ENCODE measurements at places on chromosomes 13 and 19.

GRCh38 chr19:40335101-40335500 lies 13.1 kb downstream of the C19orf47 start:
- DNase-seq = no peak

GRCh38 chr13:44160591-44161191 lies 212.9 kb upstream of the SERP2 start:
- DNase-seq = no peak

DNA sequence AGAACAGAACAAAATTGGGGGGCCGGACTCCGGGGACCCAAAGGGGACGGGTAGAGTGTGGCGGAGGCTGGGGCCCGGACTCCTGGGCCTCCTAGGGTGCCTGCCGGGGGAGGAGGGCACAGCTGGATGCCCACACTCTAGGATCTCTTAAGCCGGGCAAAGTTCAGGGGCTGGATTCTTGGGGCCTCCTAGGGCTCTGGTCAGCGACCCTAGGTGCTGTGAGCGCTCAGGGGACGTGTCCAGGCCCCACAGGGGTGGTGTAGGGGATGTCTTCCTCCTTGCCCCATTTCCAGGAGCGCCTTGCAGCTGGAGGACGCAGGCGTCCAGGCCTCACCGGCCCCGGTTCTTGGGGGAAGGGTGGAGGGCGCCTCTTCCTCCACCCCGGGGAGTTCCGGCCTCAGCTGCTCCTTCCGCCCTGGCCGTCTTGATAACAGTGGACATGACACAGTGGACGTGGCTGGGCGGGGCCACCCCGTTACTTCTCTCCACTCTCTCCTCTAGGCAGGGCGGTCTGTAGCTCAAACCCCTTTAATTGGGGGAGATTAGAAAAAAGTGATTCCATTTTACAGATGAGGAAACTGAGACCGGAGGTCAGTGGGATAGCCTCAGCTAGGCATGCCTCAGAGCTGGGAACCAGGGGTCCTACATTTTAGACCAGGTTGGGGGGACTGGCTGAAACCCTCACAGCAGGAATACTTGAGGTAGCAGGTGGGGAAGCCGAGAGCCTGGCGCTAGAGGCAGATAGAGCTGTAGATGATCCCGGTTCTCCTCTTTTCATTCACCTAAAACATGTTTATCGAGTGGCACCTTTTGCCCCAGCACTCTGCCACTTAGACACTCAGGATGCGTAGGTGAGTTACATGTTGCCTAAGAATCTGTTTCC lies 705 bp downstream of the STXBP2 start:
- no peak for DNase-seq

- no peak for DNase-seq
Observed at GRCh38 chr19:13788991-13789390, 6.3 kb upstream of the ZSWIM4 start.

DNA sequence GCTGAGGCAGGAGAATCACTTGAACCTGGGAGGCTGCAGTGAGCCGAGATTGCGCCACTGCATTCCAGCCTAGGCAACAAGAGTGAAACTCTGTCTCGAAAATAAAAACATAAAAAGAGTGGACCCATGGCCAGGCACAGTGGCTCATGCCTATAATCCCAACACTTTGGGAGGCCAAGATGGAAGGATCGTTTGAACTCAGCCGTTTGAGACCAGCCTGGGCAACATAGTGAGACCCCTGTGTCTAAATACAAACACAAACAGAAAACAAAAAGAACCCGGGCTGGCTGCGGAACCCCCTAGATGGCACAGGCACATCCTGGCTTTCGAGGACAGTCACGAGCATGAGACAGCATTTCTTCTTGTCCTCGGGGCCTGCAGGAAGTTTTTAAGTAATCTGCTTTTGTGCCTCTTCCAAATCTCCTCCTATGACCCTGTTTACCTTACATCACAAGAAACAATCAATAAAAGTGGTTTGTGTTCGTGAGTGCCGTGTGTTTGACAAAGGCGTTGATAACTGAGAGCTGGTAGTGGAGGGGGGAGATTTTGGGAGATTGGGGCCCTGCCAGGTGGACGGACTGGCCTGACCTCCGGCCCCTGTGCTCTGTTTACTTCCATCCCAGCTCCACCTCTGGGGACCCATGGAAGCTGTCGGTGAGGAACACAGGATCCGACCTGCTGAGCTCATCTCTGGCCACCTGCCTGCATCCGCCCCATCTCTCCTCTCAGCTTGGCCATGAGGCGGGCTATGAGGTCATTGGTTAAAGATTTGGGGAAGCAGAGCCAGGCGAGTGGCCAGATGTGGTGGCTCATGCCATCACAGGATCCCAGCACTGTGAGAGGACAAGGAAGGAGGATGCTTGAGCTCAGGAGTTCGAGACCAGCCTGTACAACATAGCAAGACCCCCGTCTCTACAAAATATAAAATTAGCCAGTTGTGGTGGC lies 5.9 kb upstream of the GDF15 start:
- no peak for DNase-seq

DNA sequence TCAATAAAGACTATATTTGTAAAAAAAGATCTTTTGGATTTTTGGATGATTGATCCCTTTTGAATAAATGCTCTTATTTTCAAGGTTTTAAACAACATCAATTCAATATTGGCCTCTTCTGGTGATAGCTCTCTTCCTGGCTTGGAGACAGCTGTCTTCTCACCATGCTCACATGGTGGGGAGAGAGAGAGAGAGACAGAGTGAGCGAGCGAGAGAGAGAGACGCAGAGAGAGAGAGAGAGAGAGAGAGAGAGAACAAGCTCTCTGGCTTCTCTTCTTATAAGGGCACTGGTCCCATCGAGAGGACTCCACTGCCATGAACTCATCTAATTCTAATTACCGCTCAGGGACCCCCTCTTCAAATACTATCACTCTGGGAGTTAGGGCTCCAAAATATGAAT lies 32.1 kb upstream of the FARP1 start:
- no peak for DNase-seq

GRCh38 chr19:8512115-8512967 lies 1.6 kb downstream of the ZNF414 start:
- DNase-seq = no peak

GRCh38 chr19:53160350-53160749 lies 1.5 kb upstream of the ZNF347 start:
- no peak for DNase-seq

DNA sequence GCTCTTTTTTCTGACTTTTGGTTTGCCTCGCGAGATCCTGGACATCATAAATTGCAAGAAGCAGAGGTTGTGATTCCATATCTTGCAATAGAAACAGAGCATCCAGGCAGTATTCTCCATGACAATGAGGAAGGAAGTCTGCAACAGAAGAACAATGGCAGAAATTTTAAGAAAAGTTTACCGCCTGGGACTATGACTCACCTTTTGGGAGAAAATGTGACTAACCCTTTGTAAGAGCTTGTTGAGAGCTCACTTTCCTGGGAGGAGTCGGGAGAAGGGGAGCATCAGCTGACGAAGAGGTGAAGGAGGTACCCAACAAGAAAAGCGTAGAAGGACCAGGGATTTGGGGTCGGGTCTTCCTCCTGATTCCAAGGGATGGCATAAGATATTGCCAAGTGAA lies 34.3 kb upstream of the TNFSF11 start:
- DNase-seq = no peak

- no peak for DNase-seq
Observed at GRCh38 chr13:35953537-35954206, 177.5 kb downstream of the DCLK1 start.

DNA sequence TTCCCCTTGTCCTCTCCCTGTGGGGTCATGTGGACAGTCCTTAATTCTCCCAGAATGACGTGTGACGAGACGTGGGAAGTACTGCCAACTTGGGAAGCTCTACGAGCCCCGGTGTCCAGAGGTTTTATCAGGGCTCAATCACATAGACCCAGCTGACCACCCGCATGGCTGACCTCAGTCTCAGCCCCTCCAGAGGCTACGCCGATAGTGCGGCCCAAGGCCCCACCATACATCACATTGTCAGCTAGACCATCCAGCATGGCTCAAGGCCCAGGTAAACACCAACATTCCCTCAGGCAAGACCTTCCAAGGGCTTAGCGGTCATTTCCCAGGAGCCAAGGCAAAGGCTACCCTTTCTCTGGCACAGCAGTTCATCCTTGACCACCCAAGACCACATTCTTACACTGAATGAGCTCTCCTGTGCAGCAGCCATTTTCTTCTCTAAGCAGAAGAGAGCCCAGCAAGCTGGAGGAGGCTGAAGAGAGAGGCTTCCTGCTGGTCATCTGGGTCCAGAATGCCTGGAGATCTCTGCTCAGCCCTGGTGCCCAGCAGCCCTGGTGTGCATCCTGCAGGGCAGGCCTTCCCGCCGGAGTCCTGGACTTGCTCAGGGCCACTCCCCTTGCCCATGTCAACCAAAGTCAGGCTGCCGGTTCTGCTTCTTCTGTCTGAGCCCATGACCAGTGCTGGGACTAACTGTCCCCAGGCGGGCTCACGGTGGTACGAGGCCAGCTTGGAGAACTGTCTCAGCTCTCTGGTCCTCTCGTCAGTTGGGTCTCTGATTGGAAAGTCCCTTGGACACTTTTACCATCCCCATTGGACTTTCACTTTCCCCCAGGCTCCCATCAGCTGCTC lies 7.9 kb upstream of the F10 start:
- DNase-seq = no peak

DNA sequence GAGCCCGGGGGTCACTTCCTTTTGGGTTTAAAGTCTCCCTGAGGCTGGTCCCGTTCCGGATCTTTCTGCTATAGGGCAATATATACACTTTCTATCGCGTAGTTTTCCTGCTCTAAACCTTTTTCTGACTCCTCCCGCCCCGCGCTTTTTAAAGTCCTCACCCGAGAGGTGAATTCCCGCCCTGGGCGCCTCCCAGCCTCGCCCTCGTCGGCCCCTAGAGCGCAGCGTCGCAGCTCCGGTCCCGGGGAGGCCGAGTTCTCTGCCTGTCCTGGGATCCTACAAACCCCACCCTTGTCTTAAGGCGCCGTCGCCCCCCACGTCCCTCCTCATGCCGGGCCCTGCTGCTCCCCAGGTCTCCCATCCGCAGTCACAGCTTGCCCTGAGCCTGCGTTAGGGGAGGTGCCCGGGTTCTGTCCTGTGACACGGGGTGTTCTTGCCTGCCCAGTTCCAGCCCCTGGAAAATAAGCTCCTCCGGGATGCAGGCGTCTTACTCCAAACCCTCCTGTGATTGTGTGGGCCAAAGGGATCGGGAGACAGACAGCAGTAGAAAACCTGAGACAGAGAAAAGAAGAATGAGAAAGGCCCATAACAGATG lies 491 bp downstream of the ZNF525 start:
- peak; percentile 6 for DNase-seq

GRCh38 chr13:94968040-94968756 lies 255.9 kb upstream of the SOX21 start:
- DNase-seq = no peak

- no peak for DNase-seq
Observed at GRCh38 chr19:35247526-35248309, 1.1 kb upstream of the LSR start.

GRCh38 chr19:55488986-55489710 lies 912 bp downstream of the SSC5D start:
- DNase-seq = no peak

GRCh38 chr13:66162470-66162869 lies 1067.7 kb downstream of the PCDH9 start:
- DNase-seq = no peak

- no peak for DNase-seq
Observed at GRCh38 chr13:80050252-80050651, 290.7 kb downstream of the SPRY2 start.

DNA sequence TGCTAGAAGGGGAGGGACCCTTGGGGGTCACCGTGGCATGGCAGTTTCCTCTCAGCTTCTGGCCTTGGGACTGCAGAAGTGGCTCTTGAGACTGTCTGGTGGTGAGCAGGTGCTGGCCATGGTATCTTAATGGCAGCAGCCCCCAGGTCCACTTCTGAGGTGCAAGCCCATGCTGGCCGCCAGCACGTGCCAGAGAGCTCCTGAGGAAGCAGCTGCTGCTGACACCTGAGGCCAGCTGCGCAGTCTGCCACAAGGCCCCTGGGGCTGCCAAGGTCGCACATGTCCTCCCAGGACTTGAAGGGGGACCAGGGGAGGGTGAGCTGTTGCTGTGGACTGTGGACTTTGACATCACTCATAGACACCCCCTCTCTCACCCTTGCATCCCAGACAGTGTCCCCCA lies 48.0 kb downstream of the NFIX start:
- no peak for DNase-seq

GRCh38 chr19:33422369-33423180 lies 49.1 kb downstream of the CEBPG start:
- no peak for DNase-seq

- DNase-seq = peak; percentile 41
Observed at GRCh38 chr19:18086590-18087138, at the start of gene IL12RB1. Gene IL12RB1, minus strand, starts transcription at chr19:18086934. Its CDS starts 111 bp downstream, at chr19:18086823.

GRCh38 chr19:48391100-48392005 lies at the start of gene KDELR1:
Gene KDELR1, minus strand, starts transcription at chr19:48391551. Its CDS starts 193 bp downstream, at chr19:48391358.
- DNase-seq = peak; percentile 46

DNA sequence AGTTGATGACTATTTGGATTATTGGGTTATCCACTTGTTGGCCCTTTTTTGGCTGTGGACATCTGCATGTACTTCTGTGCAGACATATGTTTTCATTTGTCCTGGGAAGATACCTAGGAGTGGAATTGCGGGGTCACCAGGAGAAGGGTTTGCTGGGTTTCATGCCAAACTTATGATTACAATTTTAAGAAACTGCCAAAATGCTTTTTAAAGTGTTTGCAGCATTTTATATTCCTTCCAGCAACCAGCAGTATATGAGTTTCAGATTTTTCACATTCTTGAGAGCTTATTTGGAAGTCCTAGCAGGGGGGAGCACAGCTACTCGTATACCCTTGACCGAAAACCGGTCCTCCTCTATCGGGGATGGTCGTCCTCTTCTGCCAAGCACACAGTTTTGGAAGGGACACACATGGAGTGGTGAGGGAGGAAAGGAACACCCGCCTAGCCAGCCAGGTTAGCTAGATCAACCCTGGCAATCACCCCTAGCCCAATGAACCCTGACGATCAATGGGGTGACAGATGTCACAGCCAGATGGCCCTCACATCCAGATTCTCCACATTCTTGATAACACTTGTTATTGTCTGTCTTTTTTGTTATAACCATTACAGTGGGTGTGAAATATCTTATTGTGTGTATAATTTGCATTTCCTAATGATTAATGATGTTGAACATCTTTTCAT lies 26.7 kb upstream of the RNF113B start:
- no peak for DNase-seq

DNA sequence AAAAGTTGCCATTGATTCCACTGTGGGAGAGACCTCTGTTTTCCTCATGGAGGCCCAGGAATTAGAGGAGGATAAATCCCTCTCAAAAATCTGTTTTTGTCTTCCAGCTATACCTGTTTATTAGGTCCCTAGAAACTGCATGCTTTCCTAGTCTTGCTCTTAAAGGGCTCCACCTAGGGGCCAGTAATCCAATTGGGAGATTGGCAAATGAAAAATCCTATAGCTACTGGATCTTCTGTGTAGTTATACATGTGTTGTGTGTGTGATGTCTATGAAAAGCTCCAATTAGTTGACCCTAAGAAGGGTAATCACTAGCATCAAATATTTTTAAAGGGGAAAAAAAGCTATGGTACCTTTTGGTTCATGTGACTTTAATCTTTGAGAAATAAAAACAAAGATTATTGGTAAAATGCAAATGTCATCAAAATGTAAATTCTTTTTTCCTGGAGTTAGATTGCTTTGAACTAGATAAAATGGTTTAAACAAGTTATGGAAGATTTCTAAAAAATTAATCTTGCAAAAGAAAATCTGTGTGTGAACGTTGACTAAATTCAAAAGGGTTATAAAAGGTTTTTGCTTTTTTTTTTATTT lies 63.4 kb upstream of the C1QTNF9B start:
- DNase-seq = no peak

- DNase-seq = no peak
Observed at GRCh38 chr19:21835429-21835809, 563 bp downstream of the ZNF43 start.

GRCh38 chr13:112742583-112742982 lies 52.7 kb downstream of the ATP11A start:
- no peak for DNase-seq
